ENCODE measurements at places on chromosomes 5 and 9.

DNA sequence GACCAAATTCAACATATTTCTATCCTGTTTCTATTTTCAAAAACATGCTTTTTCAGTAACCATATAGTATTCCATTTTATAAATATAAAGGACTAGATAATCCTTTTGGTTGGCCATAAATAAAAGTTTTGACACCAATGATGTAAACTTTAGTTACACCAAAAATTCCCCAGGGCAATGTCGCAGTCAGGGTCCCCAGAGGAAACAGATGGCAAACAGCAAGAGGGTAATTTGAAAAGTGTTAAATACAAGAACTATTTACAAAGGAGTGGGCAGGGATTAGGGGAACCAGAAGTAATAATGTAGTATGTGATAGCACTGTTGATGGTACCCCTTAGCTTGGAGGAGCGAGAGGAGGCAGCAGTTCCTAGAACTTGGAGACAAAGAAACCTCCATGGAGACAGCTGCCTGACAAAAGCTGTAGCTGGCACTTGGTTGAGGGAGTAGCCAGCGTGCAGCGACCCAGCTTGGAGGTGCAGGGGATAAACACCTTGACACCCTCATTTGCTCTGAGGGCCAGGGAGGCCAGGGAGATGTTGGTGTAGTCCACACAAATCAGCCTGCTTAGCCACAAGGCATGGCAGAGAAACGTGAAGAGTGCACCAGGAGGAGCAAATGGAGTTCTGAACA, 18.3 kb upstream of the MSANTD3 start:
- DNase-seq: no peak

GRCh38 chr5:154575546-154576428, 97.8 kb upstream of the HAND1 start:
- no peak for DNase-seq

GRCh38 chr5:67699560-67699959, 503.0 kb upstream of the CD180 start:
- no peak for DNase-seq

DNA sequence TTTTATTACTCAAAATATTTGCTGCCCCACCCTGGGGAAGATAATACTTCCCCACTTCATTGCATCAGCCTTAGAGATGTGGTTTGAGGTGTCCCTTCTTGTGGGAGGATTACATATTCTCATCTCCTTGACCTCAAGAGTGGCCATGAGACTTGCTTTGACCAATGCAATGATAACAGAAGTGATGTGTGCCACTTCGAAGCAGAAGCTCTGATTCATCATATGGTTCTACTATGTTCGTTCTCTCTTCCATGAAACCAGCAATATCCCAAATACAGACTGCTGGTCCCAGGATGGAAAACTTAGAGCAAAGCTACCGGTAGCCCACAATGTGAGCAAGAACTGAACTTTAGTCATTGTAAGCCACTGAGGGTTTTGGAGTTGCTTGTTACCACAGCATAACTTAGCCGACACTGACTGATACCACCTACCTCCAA, 92.0 kb downstream of the THBS4 start:
- no peak for DNase-seq

- DNase-seq: no peak
Observed at GRCh38 chr5:38023799-38024198, 184.0 kb upstream of the GDNF start.

DNA sequence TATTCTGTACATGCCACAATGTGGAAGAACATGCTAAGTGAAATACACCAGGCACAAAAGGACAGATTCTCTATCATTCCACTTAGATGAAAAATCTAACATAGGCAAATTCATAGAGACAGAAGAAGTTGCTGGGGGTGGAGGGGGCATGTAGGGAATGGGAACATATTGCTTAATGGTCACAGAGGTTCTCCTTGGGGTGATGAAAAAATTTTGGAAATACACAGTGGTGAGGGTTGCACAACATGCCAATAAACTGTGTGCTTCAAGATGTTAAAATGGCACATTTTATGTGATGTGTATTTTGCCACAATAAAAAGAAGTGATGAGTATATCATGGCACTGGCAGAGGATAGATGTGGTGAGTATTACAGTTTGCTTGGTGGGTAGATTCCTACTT, 111.9 kb downstream of the SUSD1 start:
- DNase-seq: no peak

GRCh38 chr5:35554016-35554415, 63.6 kb upstream of the SPEF2 start:
- DNase-seq: no peak

Measured in stimulated activated CD8-positive, alpha-beta memory T cell treated with anti-CD3 and anti-CD28 coated beads, Interleukin-4, amount 100 ng/mL, for 1 hour (primary cell).